ENCODE measurements at places on chromosomes 11 and 22. TPM values are rescaled to one million over a fixed set of nuclear protein-coding genes. Genes with fewer than 3 reads are reported as not detected.

Gene SLC25A45
- total RNA-seq, result 0.25 TPM

DNA sequence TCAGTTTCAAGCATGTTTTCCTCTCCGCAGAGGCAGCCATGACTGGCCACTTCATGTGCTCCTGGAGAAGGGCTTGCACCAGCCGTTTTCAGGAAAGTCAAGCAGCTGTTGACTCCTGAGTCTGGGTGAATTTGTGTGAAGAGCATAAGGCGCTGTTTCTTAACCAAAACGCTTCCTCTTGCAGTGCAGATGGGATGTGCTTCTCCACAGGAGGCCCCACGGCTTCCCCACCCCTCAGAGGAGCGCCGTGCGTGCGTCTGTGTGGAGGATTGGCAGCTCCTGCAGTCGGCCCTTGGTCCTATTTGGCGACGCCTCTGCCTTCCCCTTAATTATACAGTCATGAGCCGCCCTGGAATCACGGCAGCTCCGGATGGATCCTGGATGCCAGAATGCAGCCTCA, 54.1 kb upstream of the B3GAT1 start:
- DNase-seq, result peak; percentile 66

- no peak for DNase-seq
These were observed 42.2 kb upstream of the DNAJB7 start for GRCh38 chr22:40904101-40904500.

DNA sequence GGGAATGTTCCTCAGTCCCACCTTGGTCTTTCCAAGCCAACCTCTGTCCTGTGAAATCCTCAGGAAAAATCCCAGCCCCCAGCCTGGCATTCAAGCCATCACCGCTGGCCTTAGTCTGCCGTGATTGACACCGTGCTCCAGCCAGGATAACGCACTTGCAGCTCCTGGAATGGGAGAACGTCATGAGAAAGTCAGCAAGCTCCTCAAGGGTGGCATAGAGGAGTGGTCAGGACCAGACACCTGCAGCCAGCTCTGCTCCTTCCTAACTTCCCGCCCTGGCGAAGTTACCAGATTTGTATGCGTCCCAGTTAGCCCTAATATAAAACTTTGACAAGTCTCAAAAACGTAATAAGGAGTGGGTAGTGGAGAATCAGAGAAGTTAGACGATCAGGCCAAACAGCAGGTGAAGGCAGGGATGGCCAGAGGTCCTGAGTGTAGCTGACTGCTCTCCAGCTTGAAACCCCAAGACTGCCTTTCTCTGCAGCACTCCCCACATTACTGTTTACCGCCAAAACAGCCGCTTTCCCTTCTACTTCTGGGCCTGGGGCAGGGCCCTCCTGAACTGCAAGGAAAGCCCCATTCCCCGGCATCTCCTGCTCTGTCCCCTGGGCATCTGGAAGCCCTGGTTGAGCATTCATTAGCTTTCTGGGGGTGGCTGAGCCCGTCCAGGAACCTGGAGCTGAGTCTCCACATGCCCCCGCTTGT, 1.3 kb upstream of the DKK3 start:
- DNase-seq, result no peak

GRCh38 chr22:31098632-31099110, 8.7 kb downstream of the SELENOM start:
- peak; percentile 62 for DNase-seq

DNA sequence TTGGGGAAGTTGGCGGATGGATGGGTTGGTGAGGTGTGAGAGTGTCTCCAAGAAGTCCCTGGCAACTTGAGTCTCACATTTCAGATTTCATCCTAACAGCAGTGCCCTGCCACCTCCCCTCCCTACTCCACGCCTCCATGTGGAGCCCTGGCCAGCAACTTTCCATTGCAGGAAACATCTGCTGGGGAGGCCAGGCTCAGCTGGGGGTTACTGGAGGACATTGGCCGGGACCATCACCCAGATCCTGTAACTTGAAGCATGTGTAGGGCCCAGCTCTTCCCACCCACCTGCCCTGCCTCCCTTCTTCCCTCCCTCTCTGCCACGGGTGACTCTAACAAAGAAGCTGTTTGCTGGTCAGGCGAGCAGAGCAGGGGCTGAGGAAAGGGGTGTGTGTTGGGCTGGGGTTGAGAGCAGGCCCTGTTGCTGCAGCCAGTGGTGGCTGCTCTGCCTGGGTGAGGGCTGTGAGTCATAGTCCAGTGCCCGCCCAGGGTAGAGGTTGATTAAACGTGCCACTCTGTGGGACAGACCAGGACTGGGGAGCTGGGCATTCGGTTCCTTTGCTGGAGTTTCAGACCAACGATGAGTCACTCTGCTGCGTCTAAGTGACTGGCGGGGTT, 64.0 kb downstream of the SCN3B start:
- DNase-seq, result no peak

DNA sequence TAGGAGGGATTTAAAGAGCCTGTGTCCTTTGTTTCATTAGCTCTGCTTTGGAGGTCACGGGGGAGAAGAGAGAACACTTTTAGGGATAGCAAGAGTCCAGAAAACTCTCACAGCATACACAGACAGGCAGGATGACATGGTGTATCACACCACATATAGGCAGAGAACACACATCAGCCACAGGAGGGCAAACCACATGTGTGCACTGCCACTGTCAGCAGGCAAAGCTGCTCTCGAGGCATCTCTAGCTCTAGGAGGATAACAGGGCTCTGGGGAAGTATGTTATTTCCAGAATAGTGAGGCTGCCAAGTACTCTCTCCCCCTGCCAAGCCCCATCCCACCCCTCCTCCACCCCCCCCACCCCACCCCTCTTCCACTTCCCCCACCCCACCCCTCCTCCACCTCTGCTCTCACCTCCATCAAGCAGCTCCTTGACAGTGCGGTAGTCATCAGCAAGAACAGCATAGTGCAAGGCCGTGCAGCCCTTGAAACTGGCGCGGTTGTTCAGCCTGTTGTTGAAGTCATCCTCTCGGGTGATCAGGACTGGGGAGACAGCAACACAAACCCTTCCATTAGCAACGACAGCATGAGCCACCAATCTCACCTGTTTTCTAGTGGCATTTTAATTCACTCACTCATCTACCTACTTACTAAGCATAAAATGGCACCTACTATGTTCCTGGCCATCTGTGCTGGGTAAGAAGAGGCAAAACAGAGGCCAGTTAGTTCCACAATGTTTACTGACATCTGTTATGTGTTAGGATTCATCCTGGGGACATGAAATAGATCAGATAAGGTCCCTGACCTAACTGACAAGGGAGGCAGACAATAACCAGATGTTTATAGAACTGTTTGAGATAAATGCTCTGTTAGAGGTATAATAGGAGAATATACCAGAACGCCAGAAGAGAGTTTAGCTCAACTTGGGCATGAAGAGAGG, 75.6 kb downstream of the CLPB start:
- no peak for DNase-seq
